ENCODE measurements at places on chromosomes 2 and 18. TPM values are rescaled to one million over a fixed set of nuclear protein-coding genes. Genes with fewer than 3 reads are reported as not detected.

DNA sequence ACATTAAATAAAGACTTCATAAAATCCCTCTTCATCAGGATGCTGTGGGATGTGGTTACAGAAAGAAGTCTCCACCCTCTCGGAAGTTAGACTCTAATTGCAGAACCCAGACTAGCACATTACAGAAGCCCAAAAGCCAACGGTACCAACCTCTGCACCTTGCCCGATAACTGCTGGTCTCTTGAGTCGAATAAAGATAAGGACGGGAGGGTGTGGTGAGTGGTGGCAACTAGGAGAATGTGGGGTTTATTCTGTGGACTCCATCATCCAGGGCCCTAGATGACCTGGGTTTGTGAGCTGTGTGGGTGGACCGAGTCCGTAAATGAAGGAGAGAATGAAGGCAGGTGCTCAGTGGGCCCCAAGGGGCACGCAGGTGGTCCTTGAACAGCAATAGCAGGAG lies 462.8 kb upstream of the ID2 start:
- no peak for DNase-seq

- no peak for DNase-seq
Observed at GRCh38 chr2:9226458-9227380, 20.1 kb downstream of the ASAP2 start.

- DNase-seq = no peak
Observed at GRCh38 chr18:2534906-2535305, 36.4 kb downstream of the METTL4 start.

DNA sequence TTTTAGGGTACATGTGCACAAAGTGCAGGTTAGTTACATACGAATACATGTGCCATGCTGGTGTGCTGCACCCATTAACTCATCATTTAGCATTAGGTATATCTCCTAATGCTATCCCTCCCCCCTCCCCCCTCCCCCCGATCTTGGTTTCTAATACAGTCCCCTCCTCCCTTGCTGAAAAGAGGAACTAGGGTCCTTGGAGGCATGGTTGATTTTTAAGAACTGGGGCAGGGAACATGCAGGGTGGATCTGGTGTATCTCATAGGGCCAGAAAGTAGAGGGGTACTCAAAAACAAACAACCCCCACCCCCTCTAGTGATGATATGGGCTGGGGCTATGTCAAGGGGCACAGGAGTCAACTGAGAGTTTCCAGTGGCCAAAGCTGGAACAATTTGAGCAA lies 153.4 kb downstream of the UBR3 start:
- no peak for DNase-seq

GRCh38 chr2:8552293-8552801 lies 129.5 kb upstream of the ID2 start:
- no peak for DNase-seq

DNA sequence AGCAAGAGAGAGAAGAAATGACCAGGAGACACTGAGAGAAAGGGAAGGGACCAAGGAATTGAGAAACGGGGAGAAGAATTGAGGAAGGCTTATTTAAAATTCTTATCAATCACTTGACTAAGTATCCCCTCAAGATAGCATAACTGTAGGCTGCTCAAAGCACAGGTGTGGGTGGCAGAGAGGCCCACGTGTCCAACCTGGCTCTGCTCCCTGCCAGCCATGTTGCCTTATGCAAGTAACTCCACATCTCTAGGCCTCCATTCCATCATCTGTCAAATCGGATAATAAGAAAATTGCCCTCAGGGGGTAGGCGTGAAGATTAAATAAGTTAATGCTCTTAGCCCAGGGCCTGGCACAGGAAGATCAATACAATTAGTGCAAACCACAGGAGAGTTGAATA lies 7.4 kb upstream of the NPAS2 start:
- no peak for DNase-seq

DNA sequence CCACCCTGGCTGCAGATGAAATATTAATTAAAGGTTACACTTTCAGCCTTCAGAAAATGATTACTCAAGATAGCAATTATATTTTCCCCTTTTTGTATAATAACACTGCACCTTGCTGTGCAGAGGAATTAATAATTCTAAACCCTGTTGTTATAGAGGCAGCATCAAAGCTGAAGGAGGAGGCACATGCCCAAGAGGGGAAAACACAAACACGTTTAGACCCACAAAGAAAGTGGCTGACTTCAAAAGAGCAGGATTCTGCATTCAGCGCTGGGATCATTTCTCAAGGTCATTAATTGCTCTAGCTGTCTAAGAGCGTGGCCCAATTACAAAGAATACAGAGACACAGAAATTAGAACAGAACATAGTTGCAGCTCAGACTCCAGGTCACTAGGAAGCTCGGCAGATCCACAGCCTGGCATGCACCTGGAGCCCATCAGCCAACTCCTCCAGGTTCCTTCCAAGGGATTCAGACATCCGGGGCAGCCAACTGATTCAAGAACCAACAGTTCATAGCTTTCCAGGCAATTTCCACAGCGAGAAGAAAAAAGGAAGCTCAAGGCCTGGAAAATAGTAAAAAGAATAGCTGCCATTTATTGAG lies 102.3 kb upstream of the ID2 start:
- no peak for DNase-seq

- no peak for DNase-seq
Observed at GRCh38 chr2:214796911-214797310, 12.6 kb downstream of the BARD1 start.

- no peak for DNase-seq
Observed at GRCh38 chr18:28485918-28486317, 309.0 kb upstream of the CDH2 start.

GRCh38 chr2:10720947-10721395 lies 459 bp upstream of the ATP6V1C2 start:
- DNase-seq = no peak

KIAA1328 gene
- 2.0 TPM for total RNA-seq

IL18R1 gene
- total RNA-seq = 5.8 TPM

Data from right lobe of liver (tissue), 6 donors.